ENCODE measurements at places on chromosomes 5 and 9.

DNA sequence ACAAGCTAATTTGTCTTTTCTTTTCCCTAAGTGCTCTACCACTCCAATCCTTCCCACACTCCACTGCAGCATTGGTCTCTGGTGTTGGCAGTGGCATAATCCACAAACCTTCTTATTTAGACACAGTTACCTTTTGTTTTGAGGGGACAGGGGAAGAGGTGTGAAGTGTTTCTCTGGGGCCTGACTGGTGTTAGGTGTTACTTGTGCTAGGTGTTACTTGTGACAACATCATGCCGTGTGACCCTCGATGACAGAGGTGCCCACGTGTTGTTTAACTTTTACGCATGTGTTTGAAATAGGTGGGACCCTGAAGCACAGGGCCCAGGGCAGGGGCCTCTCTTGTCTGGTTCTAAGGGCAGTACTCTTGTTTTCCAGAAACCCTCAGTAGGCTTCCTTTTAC is 70.5 kb upstream of the SPRY4 start:
- no peak for DNase-seq

GRCh38 chr9:97809666-97810344 is 43.2 kb upstream of the FOXE1 start:
- DNase-seq: no peak

- no peak for DNase-seq
Measured at GRCh38 chr5:133977858-133978257, 9.4 kb upstream of the C5orf15 start.

DNA sequence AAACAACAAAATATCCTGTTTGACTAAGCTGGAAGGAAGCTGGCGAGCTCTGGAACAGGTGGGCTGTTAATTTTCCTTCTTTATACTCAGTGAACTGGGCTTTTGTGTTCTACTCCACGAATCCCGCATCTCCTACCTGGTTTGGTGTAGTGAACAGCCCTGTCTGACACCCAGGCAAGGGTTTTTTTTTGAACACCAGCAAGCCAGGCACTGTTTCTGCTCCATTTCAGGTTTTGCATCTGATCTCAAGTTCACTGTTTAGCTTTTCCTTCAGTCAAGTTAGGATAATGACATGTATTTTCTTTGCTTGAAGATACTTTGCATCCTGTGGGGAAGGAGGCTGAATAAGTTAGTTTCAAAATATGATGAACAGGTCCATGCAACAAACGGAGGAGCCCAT is 204.5 kb downstream of the SEMA6A start:
- DNase-seq: no peak

- no peak for DNase-seq
Measured at GRCh38 chr5:94811331-94811730, 192.9 kb downstream of the SLF1 start.

DNA sequence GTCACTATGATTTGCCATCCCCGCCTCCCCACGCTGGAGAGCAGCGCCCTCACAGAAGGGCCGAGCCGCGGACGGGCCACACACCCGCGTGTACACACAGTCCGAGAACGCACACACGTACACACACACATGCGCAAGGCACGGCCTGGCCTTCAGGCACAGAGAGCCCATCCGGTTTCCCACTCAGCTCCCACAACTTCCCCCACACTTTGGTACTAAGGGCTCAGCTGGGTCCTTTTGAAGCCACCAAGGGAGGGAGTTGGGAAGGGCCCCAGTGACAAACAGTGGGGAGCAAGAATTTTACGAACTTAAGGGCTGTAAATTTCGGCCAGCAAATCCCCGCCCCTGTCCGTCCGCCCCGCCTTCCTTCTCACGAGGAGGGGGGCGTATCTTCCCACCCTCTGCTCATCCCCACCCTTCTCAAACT is 133.3 kb upstream of the HAND1 start:
- DNase-seq: no peak

- DNase-seq: no peak
Measured at GRCh38 chr9:98342098-98342819, 86.8 kb upstream of the TBC1D2 start.

DNA sequence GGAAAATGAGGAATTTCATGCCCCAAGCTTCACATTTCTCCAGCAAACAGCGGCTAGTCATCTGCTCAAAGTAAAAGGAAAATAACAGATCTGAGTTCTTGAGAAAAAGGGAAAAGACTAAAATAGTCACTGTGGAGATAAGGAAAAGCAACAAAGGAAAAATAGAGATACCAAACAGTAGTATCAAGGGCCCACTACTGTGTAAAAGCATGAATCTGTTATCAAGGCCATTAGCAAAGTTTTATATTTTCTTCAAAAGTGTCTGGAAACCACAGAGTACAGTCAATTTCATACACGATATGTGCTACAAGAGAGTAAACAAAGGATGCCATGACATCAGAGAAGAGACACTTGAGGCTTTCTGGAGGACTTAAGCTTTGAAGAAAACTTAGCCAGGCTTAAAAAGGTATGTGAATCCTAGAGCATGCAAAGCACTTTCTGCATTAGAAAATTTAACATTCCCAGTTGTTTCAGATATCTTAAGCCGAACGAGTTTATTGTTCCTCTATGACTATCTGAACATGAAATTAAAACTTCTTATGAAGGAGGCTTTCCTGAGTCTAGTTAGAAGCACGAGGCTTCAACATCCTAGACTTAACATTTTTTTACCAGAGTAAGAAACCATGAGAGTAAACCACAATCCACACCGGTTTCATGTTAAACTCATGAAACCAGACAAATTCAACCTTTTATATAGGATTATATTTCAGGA is 1.2 kb downstream of the TTC33 start:
- DNase-seq: no peak

GRCh38 chr9:33065157-33066076 is 11.1 kb downstream of the SMU1 start:
- no peak for DNase-seq

GRCh38 chr9:127064335-127064734 is 58.1 kb downstream of the ANGPTL2 start:
- DNase-seq: no peak

DNA sequence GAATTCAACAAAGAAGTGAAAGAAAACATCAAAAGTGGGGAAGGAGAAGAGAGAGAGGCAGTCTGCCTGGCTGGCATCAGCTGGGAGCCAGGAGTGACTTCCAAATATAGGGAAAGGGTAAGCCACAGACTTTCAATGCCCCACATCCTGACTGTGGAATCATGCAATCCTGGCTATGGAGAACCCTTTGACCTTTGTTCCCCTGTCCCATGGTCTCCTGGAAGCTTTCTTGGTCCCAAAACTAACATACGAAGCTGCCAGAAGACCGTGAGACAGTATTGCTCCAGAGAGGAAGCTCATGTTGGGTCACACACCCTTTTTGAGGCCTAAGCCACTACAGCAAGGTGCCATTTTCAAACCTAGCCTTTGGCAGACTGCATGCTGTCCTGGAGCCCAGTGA is 665.5 kb downstream of the ELAVL2 start:
- no peak for DNase-seq

DNA sequence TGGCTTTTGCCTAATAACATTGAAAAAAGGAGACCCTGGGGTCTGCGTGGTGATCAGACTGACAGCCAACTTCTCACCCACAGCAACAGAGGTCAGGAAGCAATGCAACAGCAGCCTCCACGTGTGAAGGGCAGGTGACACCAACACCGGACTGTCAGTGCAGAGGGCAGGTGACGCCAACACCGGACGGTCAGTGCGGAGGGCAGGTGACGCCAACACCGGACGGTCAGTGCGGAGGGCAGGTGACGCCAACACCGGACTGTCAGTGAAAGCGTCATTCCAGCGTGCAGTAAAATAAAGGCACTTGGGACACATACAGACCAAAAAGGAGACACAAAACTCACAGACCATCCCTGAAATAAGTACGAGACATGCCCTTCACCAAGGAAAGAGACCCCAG is 37.2 kb upstream of the CEP72 start:
- DNase-seq: no peak

DNA sequence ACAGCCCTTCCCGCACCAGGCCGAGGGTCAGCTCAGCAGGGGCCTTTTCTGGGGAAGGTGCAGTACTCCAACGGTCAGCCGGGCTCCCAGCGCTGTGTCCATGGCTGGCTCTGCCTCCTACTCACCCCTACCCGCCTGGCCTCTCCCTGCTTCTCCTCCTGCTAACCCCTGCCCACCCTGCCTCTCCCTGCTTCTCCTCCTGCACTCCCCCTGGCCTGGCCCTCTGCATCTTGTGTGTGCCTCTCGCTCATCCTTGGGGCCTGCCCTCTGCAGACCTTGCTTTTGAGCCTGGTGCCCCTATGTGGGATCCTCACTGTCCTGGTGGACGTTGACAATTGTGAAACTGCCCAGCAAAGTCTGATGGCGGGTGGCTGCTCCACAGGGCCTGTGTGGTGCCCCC is 274.6 kb upstream of the IRX2 start:
- no peak for DNase-seq

DNA sequence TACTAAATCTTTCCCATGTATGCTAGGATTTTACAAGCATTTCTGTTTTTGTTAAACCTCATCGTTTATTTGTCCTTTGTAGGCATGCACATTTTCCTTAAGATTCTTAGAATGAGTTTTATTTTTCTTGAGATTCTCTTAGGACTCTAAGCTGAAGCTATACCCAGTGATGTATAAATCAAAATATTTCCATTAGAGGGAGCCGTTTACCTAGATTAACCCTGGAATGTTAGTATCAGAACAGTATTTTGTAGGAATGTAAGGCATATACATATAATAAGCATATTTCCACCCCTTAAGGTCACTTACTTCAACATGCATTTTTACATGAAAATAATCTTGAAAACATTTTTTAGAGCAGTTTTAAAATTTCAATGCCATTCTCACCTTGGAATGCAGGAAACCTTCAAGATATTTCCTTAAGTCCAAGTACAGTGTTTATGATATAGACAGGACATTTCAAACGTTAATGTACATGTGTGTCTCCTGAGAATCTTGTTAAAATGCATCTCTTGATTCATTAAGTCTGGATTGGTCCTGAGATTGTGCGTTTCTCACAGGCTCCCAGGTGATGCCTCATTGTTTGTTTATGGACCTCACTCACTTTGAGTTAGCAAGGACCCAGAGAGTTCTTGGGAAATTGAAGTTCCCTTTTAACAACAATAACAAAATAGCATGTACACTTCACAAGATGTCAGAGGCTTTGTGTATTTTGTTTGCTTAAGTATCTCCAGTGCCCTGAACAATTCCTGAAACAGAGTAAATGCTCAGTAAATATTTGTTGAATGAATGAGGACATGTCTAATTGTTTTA is 34.9 kb upstream of the FCHO2 start:
- DNase-seq: no peak

GRCh38 chr5:100840370-100840769 is 62.7 kb downstream of the ST8SIA4 start:
- DNase-seq: no peak

DNA sequence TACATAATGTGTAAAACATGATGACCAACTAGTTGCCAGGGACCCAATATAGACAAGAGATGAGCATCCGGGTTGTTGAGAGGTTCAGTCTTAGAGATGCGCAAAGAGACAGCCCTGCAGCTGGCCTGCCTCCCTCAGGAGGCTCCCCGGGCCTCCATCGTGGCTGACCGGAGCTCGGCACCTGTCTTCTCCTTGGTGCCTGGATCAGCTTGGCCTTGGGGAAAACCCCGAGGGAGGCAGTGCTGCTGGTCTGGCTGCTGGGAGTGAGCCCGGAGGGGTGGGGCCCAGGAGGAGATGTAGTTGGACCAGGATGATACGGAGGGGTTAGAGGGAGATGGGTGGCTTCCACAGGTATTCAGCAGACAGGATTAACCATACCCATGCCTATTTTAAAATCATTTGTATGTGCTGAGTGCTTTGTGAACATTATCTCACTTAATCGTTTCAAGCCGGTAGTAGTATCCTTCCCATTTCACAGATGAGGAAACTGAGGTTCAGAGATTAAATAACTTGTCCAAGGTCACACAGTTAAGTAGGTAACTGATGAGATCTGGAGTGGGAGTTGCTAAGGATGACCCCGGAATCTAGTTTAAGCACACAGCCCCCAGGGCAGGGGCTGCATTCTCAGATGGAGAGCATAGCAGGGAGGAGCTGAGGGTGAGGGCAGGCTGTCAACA is 173.8 kb downstream of the COL23A1 start:
- no peak for DNase-seq

DNA sequence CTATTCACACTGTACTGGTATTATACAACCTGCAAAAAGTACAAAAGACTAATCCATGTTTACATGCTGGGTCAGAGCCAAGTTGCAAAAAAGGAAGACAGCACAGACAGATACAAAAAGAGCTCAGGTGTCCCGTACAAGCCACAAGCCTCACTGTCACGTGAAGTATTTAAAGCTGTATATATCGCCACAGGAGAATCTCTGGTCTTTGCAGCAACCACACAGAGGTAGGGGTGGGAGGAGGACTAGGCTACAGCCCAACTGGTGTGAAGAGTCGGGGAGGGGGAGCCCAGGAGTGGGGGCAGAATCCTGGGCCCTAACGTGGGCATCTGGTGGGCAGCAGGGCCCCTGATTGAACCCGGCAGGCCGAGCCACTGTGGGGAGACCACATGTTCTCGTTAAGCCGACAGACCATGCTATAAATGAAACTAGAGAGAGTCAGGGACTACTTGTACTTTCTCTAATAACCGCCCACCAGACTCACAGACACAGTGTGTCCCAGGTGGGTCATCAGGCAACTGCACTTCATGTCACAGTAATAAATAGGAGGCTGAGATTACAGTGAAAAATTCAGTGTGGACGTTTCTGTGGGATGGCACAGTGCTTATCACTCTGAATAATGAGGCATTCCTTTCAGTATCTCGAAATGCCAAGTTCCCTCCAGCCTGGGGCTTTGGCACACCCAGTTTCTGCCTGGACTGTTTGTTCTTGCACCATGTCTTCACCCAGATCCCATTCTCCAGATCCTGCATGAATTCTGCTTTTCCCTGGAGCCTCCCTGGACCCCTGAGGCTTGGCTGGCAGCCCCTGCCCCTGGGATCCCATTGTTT is 79.3 kb upstream of the SH3PXD2B start:
- DNase-seq: no peak

GRCh38 chr5:42242881-42243485 is 180.3 kb upstream of the GHR start:
- no peak for DNase-seq

DNA sequence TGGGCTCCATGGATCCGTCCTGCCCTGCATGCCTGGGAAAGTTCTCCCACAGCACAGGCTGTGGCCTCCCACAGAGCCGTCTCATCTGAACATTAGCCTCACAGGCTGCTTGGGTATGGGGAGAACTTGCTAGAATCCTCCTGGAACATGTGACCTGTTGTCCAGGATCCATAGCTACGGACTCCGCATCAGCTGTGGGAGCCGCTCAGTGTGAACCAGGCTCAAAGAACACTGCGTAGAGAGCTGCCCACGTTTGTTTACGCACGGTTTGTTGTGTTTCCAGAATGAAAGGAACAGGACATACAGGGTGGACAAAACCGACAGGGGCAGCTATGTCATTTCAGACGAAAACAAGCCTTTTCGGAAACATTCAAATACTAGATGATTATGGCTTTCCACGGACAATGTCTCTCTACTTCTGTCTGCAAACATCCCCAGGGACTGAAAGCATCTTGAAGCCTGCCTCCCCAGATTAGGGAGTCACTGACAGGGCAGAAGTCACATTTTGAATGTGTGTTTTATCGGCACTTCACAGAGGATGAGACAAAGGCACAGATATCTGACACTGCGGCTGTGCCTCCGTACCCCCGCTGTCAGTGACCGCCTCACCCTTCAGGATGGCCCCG is 390.3 kb downstream of the GADD45G start:
- no peak for DNase-seq

GRCh38 chr5:138129347-138129746 is 9.9 kb downstream of the NME5 start:
- DNase-seq: no peak

- no peak for DNase-seq
Measured at GRCh38 chr5:76607353-76607871, 15.8 kb downstream of the F2RL2 start.
